HFFc6 (cell line): ENCODE measurements at places on chromosomes 3 and 15.

- DNase-seq = no peak
Observed at GRCh38 chr3:171373711-171374110, 86.5 kb downstream of the TNIK start.

DNA sequence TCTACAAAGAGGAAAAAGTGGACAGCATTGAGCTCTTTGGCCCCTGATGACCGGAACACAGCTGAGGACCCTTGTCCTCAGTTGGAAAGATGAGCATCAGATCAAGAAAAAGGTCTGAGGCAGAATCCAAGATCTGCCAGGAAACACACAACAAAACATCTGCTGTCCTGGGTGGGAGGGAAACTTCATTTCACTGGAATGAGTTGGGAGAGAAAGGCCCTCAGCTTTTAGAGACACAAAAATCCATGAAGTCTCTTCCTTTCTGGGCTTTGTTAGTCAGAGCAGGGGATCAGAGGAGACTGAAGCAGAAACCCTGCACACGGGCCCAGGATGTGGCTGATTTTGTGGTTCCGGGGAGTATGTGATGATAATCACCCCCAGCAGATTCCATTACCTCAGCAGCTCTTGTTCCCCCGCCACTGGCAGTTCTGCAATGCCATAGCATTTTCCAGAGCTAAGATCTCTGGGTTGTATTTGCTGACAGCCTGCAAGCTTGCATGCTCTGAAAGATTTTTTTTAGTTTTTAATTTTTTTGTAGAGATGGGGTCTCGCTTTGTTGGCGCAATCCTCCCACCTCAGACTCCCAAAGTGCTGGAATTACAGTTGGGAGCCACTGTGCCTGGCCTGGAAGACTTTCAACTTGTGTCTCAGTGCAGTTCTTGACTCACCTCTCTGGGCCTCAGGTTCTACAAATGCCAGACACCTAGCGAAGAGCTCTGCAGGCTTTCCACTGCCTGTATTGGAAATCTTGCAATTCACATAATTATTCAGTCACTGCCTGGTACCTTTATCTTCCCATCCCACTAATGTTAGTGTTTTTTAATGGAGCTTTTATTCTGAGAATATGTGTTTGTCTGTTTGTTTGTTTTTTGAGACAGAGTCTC, 5.8 kb upstream of the TATDN2 start:
- DNase-seq = peak; percentile 52

DNA sequence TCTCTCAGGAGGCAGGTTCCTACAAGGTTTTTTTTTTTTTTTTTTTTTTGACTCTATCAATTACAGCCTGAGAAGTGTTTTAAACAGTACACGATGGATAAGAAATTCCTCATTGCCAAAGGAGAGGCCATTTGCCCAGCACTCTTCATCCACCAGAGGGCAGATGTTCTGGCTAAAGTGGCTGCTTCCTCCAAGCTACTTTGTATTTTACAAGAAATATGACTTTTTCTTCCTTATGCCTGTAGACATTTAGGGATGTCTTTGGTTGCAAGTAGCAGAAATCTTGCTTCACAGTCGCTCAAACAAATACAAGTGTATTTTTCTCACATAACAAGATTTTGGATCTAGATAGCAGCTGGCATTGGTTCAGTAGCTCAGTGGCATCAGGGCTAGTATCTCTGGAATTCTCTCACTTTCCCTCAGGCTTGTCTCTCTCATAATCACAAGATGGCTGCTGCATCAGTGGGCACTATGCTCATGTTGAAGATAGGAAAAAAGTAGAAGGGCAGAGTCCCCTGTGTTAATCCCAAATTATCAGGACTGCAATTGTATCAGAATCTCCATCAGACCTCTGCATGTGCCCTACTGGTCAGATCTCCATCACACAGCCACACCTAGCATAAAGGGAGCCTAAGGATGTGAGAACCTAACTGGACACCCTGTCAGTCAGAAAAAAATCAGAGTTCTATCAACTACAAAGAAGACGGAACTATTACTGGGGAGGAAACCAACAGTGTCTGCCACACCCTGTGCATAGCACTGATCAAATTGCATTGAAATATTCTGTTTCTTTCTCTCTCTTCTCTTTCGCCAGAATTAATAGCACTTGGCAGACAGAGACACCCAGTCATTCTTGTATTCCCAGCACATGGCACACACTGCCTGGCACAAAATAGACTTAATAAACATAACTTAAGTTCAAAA, 138.9 kb upstream of the COL8A1 start:
- peak; percentile 62 for DNase-seq

- no peak for DNase-seq
Observed at GRCh38 chr15:93656041-93656440, 567.0 kb upstream of the RGMA start.

DNA sequence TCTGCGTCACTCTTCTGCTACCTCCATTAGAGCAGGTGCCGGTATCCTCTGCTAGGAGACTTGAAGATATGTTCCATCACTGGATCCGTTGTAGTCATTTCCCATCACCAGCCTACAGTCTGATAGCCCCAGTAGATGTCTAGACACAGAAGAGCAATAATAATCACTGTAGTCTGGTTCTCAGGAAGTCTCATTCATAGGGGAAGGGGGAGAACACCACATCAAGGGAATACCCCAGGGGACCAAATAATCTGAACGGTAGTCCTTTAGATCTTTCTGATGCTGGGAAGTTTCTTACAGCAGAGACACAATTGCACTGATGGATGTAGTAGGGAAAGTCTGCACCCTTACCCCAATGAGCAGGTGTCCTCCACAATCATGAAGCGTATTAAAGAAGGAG, 595.0 kb downstream of the EPHA3 start:
- no peak for DNase-seq

DNA sequence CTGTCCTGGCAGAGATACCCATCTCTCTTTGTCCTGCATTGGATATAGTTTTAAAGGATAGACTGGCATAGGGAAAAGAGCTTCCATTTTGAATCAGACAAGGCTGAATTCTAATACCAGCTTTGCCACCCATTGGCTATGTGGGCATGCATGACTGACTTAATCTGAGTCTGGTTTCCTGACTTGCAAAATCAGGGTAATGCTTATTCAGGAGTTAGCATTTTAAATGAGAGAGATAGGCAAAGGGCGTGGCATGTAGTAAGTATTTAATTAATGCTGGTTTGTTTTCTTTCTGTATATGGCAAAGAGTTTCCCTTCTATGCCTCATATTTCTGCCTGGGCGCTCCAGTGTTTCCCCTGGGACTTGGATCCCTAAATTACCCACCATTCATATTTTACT, 492.9 kb downstream of the IGSF11 start:
- DNase-seq = no peak

DNA sequence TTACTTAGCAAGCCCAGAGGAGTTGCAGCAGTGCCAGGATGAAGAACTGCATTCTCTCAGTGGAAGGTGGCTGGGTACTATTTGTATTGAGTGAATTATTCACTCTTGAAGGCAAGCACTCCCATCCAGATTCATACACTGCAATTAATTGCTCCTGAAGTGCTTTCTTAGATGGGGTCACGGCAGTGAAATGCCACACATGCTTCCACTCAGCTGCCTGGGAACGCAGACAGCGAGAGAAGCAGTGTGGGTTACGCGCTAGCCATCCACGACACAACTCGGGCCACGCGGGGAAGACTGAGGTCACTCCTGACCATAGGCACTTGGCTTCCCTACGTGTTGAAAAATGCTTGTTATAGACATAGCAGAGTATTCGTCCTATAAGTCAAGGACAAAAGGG, 30.8 kb upstream of the LMCD1 start:
- DNase-seq = no peak

DNA sequence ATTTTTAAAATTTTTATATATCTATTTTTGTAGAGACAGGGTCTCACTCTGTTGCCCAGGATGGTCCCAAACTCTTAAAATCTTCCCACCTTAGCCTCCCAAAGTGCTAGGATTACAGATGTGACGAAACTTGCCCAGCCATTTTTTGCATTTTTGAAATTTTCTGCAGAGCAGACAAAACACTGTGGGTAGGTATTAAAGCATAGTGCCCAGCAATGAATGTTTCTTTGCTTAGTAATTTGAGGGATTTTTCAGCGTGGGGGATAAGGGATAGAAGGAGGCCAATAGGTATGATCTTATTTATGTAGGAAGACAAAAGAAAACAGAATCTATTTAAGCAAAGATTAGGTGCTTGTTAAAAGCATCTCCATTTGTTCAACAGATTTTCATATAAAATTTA, 446.8 kb upstream of the DPH6 start:
- DNase-seq = no peak

DNA sequence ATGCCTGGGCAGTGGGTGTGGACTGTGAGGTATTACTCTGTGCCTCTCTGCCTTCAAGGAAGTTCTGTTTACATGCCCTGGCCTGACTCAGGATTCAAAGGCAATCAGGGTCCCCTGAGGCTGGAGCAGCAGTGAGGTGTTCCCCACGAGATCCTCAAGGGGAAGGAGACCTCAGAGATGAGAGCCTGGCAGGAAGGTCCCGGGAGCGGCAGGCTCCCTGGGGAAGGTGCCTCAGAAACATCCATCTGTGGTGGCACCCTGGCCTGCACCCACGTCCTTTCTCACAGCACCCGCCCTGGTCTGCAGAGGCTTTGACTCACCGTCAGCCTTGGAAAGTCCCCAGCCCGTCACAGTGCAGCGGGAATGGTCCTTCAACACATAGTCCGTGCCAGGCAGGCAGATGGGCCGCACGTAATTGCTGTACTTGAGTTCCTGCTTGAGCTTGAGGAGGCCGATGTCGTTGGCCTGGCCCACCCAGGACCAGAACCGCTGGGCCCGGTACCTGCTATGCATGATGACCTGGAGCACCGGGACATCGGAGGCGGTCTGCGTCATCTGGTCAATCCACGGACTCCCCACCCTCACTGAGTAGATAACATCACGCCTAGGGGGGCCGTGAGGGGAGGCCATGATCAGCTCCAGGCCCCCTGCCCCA, 3.6 kb downstream of the PRSS50 start:
- DNase-seq = no peak

DNA sequence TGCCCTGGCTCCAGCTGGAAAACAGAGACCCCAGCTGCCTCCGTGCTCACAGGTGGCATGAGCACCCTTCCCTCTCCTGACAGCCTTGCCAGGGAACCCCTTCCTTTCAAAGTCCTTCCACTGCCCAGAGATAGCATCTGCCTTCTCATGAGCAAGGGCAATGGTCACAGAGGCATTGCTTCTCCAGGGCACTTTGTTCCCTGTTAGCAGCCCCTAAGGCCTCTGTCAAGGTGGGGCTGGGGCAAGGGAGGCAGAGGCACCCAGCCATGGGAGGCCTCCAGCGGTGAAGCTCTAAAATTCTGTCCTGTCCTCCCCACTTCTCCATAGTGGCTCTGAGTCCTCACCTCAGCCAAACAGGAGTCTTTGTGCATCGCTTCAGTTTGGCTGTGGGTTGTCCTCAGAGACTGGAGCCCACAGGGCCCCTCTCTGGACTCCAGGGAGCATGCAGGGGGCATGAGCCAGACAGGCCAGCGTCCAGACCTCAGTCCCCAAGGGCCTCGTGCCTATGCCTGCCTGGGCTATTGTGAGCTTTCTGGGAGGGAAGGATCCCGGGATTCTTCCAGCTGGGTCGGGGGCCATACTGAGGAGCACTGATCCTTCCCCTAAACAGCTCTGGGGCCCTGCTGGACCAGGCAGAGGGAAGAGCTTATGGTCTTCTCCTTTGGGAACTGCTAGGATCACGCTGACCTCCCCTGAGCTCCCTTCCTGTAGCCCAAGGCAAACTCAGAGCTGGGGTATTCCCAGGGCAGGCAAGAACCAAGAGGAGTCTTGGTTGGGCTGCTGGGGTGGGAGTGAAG, 106.6 kb downstream of the DNAJB8 start:
- DNase-seq = no peak

DNA sequence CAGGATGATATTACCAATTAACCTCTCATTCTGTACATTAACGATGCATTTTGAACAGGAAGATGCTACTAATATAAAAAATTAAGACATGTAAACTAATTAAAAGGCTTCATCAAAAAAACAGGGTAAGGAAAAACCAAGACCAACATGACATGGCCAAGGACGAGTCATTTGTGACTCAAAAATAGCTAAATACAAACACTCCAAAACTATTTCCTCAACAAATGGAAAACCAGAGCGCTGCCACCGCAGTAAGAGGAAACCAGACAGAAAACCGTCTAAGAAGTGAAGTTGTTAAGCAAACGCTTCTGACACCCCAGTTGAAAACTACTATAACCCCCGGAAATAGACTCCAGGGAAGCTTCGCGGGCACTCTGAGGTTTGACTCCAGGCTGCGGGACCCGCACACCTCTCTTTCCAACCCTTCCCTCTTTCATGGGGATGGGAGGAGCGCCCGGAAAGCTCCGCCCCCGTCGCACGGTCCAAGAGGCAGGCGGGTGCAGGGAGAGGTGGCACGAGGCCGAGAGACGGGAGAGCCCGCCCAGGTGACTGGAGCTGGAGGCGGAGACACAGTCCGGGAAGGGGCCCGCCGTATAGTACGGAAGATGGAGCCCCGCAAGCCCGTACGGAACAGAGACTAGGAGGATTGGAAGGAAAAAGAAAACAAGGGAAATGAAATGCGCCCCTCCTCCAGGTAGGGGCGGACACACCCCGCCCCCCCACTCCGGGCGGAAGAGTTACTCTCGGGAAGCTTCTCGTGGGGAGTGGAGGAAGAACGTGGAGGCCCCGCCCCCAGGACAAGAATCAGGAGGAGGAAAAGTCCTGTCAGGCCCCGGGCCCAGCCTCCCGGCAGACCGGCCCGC, 708 bp downstream of the DCAF1 start:
- DNase-seq = peak; percentile 89

- no peak for DNase-seq
Observed at GRCh38 chr3:75985432-75985831, 200.1 kb upstream of the ZNF717 start.

- peak; percentile 12 for DNase-seq
Observed at GRCh38 chr15:45943240-45943639, 308.4 kb downstream of the SQOR start.

DNA sequence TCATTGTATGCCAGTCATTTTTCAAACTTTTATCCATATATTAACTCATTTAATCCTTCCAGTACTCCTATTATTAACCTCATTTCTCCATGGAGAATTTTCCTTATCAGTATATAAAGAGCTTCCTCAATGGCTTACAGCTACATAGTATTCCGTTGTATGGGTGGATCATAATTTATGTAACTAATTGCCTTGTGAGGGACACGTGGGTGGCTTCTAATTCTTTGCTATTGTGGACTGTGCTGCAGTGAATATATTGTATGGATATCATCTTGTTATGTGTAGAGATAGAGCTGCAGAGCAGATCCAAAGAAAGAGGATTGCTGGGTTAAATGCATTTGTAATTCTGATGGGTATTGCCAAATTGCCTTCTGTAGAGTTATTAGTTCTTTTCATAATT, 25.2 kb downstream of the PML start:
- no peak for DNase-seq
